ENCODE measurements at places on chromosomes 13 and 19. TPM values are rescaled to one million over a fixed set of nuclear protein-coding genes. Genes with fewer than 3 reads are reported as not detected.

DNA sequence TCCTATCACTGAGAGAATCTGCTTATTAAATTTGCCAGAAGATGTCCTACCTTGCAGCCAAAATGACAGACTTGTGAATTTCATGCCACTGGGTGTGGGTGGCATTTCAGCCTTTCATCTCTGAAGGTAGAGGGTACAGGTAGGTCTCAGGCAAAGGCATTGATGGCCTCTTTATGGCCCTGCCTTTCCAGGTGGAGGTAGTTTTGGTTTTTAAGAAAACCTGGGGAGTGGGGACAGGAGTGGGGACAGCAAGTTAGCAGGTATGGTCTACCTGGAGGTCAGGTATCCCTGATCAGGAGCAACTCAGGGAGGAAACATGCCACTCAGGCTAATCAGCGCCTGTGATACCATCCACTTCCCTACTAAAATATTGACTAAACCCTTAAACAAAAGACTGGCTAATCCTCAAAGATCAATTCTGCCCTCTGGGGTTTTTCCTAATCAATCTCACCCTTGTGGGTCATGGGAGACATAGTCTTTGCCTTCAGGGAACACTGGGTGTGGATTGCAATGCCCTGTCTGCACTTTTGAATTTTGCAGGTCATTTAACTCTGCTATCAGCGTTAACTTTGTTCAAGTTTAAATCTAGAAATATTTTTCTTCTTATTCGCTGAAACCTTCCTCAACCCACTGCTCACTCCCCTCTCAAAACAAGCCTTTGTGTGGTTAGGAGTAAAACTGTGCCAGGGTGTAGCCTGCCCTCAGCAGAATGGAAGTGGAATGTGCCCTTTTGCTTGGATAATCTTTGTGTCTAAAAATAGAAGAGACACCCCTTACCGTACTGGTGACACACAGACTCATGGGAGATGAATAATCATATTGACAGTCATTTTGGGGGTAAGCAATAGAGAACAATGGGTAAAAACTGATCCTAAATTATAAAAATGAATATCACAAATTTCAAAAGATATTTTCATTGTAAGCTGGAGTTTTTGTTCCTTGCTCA lies 233.7 kb downstream of the COG6 start:
- peaks cover 9% of the 10 kb centered on the region for H3K4me1 ChIP-seq
- H3K36me3 ChIP-seq, result no peaks in the 10 kb centered on the region
- no peak overlapping the region for H3K27ac ChIP-seq
- no peaks in the 10 kb centered on the region for H3K27me3 ChIP-seq
- DNase-seq, result no peak

NLRP9 gene
- not detected for total RNA-seq

KL gene
- 1.7 TPM for total RNA-seq

DNA sequence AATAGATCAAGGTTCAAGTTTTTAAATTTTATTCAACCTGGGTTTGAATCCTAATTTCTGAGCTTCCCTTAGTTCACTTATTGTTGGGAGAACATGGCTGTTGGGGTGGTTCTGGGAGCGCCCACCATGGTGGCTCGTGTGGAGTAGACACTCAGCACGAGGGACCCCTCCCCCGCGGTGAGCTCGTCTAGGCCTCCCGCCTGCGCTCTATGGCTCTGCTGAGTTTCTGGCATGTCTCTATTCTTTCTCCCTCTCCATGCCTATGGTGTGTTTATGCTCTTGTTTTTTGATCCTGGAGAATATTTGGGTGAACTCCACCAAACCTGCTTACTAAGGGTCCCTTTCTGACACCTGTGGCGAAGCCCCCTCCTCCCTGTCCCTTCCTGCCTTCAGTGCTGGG lies 1.6 kb upstream of the EPN1 start:
- H3K36me3 ChIP-seq, result no peaks in the 10 kb centered on the region
- no peaks in the 10 kb centered on the region for H3K27me3 ChIP-seq
- H3K4me3 ChIP-seq, result no peak overlapping the region
- peaks cover 40% of the 10 kb centered on the region for H3K4me1 ChIP-seq
- H3K27ac ChIP-seq, result no peak overlapping the region
- no peak for DNase-seq

- no peaks in the 10 kb centered on the region for H3K4me1 ChIP-seq
- DNase-seq, result no peak
- no peak overlapping the region for H3K4me3 ChIP-seq
- H3K36me3 ChIP-seq, result no peaks in the 10 kb centered on the region
- no peak overlapping the region for H3K27ac ChIP-seq
Observed at GRCh38 chr19:3879656-3880055, 829 bp upstream of the ATCAY start.

DNA sequence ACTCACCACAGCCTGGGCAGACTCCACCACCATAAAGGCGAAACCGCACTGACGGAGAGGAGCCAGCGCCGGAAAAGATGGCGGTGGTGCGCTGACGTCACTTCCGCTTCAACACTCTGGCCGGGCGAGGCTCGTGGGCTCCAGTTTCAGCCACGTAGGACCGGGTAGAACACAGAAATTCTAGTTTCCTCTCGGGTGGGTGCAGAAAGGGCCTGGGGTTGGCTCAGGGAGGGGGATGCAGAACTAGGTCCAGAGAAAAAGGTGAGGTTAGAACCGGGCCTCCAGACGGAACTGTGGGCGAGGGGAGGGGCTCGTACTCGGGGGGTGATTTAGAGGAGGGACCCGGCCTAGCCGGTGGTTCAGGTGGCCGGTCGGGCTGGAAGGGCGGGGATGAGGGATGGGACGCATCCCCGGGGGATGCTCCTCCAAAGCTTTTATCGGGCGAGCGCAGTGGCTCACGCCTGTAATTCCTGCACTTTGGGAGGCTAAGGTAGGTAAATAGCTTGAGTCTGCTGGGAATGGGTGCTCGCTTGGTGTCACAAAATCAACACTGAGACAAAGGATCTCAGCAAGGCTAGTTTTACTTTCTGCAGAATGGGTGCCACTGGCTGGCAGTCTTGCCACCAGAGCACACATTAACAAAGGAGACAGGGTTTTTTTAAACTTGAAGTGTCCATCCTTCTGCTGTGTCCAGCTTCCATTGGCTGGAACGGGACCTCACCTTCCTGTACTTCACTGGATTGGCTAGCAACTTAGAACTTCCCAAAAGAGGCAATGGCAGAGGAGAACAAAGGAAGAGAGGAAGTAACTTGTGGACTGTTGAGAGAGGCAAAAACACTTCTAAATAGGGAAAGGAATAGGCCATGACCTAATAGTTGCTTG lies at the start of gene ZNF561:
TSS of gene ZNF561 (minus strand) at position 77 of the 882 bp plus-strand sequence. CDS start 1,776 bp downstream, outside the sequence.
- H3K4me3 ChIP-seq, result peak within 1 kb of the TSS; percentile 66
- DNase-seq, result peak; percentile 89
- peaks cover 29% of the 10 kb centered on the region for H3K4me1 ChIP-seq
- no peaks in the 10 kb centered on the region for H3K27me3 ChIP-seq
- peak within 1 kb of the TSS; percentile 89 for H3K27ac ChIP-seq
- peaks cover 31% of the 10 kb centered on the region for H3K36me3 ChIP-seq

GRCh38 chr19:6576869-6577475 lies 14.0 kb downstream of the CD70 start:
- peaks cover 5% of the 10 kb centered on the region for H3K4me1 ChIP-seq
- no peaks in the 10 kb centered on the region for H3K36me3 ChIP-seq
- H3K27me3 ChIP-seq, result peaks cover 4% of the 10 kb centered on the region
- no peak overlapping the region for H3K27ac ChIP-seq

- H3K36me3 ChIP-seq, result no peaks in the 10 kb centered on the region
- H3K4me1 ChIP-seq, result peaks cover 57% of the 10 kb centered on the region
- peak overlapping the region; percentile 81 for H3K27ac ChIP-seq
- no peaks in the 10 kb centered on the region for H3K27me3 ChIP-seq
- DNase-seq, result no peak
- H3K4me3 ChIP-seq, result peak overlapping the region; percentile 47
Observed at GRCh38 chr19:1862424-1863327, 703 bp downstream of the KLF16 start.

- peak overlapping the region; percentile 37 for H3K27ac ChIP-seq
- no peaks in the 10 kb centered on the region for H3K27me3 ChIP-seq
- no peaks in the 10 kb centered on the region for H3K36me3 ChIP-seq
- no peak overlapping the region for H3K4me3 ChIP-seq
- DNase-seq, result no peak
Observed at GRCh38 chr13:49098198-49098597, 121.9 kb upstream of the MLNR start.

- H3K4me3 ChIP-seq, result no peak overlapping the region
- no peak for DNase-seq
- no peaks in the 10 kb centered on the region for H3K4me1 ChIP-seq
- H3K36me3 ChIP-seq, result no peaks in the 10 kb centered on the region
Observed at GRCh38 chr13:57003682-57004081, 137.0 kb upstream of the PRR20A start.

GRCh38 chr13:104705031-104705750 lies 1639.0 kb upstream of the SLC10A2 start:
- no peaks in the 10 kb centered on the region for H3K27me3 ChIP-seq
- no peak overlapping the region for H3K27ac ChIP-seq
- no peak for DNase-seq
- no peaks in the 10 kb centered on the region for H3K36me3 ChIP-seq
- no peak overlapping the region for H3K4me3 ChIP-seq

DNA sequence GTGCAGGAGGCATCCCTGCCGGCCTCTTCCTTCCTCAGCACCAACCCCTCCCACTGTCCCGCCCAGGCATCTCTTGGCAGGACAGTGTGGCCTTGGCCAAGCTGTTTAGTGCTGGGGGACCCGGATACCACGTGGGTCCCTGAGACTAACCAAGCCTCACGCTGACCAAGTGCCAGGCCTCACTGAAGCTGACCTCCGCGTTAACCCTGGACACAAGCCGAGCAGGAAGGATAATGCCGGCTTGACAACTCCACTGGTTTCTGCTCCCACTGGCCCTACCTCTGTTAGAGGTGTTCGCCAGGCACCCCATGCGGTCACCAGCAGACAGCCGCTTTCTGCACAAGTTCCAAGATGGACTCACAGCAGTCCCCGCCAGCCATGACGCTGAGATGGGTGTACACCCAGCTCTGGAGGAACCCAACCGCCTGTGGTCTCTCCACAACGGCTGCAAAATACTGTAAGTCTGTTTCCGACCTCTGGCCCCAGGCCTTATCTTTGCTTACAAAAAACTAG lies 12.4 kb downstream of the GRTP1 start:
- H3K36me3 ChIP-seq, result no peaks in the 10 kb centered on the region
- H3K4me3 ChIP-seq, result no peak overlapping the region
- H3K27me3 ChIP-seq, result no peaks in the 10 kb centered on the region
- H3K4me1 ChIP-seq, result no peaks in the 10 kb centered on the region
- H3K27ac ChIP-seq, result no peak overlapping the region

DNA sequence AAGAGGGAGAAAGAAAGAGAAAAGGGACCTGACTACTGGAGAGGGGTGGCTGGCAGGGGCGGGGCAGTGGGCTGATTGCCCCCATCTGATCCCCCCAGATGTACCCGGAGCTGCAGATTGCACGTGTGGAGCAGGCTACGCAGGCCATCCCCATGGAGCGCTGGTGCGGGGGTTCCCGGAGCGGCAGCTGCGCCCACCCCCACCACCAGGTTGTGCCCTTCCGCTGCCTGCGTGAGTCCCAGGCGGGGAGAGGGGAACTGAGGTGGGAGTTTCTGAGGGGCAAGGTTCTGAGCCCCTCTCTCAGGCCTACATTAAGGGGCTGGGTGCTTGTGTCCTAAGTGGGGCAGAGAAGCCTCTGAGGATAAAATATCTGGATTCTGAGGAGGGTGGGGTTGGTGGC lies 2.4 kb downstream of the APLP1 start:
- H3K27me3 ChIP-seq, result peaks cover 22% of the 10 kb centered on the region
- peaks cover 17% of the 10 kb centered on the region for H3K4me1 ChIP-seq
- H3K36me3 ChIP-seq, result no peaks in the 10 kb centered on the region
- no peak overlapping the region for H3K4me3 ChIP-seq
- no peak overlapping the region for H3K27ac ChIP-seq

DNA sequence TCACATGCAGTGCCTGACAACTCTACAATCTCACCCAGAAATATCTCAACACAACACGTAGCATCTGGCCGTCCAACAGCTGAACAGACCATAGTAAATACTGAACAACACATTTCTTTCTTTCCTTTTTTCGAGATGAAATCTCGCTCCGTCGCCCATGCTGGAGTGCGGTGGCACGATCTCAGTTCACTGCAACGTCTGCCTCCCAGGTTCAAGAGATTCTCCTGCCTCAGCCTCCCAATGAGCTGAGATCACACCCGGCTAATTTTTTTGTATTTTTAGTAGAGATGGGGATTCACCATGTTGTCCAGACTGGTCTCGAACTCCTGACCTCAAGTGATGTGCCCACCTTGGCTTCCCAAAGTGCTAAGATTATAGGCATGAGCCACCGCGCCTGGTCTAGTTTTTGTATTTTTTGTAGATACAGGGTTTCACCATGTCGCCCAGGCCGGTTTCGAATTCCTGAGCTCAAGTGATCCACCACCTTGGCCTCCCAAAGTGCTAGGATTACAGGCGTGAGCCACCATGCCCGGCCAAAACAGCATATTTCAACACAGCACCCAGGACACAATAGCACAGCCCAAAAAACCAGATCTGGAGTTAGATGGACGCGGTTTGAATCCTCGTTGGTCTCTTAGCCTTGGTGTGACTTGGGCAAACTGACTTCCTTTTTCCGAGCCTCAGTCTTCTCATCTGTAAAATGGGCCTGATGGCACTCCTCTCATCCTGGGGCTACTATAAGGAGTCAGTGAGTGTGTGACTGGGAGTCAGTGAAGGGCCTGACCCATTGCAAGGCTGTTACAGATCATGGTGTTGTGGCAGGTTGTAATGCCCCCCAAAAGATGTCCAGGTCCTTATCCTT lies 22.6 kb downstream of the CYP2A6 start:
- H3K27ac ChIP-seq, result no peak overlapping the region
- H3K4me1 ChIP-seq, result peaks cover 8% of the 10 kb centered on the region
- H3K4me3 ChIP-seq, result no peak overlapping the region
- H3K27me3 ChIP-seq, result no peaks in the 10 kb centered on the region
- H3K36me3 ChIP-seq, result peaks cover 11% of the 10 kb centered on the region

KCNRG gene
- not detected for total RNA-seq

- H3K4me3 ChIP-seq, result no peak overlapping the region
- peak overlapping the region; percentile 81 for H3K27ac ChIP-seq
- no peaks in the 10 kb centered on the region for H3K36me3 ChIP-seq
- DNase-seq, result peak; percentile 80
Observed at GRCh38 chr13:73765651-73766384, 368.4 kb downstream of the KLF12 start.

DNA sequence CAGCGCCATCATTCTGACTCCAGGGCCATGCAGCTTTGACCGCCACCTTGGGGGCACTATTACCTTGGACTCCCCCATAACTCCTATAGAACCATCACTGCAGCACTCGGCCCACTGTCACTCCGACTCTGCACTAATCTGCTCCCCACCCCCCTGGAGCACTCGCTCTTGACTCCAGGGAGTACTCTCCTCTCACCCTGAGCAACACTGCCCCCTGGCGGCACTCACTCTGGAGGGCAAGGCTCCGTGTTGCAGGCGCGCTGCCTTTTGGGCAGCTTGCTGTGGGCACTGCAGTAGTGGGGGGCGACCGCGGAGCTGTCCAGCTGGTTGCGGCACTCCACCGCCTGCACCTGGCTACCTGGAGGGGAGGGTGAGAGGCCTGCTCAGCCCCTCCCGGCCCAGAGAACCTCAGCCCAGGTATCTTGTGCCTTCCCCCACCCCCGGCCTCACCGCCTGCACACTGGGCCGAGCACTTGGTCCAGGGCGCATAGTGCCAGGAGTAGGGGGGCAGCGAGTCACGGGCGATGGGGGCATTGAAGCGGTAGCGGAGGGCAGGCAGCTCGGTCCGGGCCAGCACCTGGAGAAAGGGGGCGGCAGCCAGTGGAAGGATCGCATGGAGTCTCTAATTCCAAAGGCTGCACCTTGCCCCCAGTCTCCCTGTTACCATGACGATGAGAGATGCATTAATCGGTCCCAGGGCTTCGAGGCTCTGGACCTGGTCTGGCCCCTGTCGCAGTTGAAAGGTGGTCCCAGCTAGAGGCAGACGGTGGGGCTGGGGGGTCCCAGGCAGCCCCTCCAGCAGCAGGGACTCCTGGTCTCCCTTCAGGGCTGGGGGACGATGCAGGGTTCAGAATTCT lies 8.9 kb upstream of the MYO1F start:
- H3K27me3 ChIP-seq, result no peaks in the 10 kb centered on the region
- no peaks in the 10 kb centered on the region for H3K36me3 ChIP-seq
- peak; percentile 63 for DNase-seq
- no peak overlapping the region for H3K27ac ChIP-seq

All from heart right ventricle (tissue), 16 donors.